PC-3 (cell line): ENCODE measurements at places on chromosomes 1 and 21.

DNA sequence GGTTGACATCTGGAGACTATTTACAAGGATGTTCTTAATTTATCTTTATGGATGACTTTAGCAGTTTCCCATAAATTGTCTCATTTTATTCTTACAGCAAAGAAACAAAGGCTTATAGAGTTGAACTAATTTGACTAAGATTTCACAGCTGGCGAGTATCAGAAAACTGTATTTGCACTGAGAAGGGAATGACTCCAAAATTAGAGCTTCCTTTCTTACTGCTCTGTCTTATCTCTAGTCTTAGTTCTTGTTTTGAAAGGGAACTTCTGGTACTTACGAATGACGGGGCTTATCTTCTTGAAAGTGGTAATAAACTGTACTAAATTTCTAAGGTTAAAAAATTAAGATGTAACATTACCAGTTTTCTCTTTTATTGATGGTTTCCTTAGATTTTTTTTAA, 13.6 kb downstream of the CNST start:
- H3K4me3 ChIP-seq = no peak overlapping the region
- no peak overlapping the region for H3K27ac ChIP-seq
- H3K36me3 ChIP-seq = peaks cover 3% of the 10 kb centered on the region; the same call in 1 of the 2 replicates
- peaks cover 8% of the 10 kb centered on the region; the same call in 1 of the 2 replicates for H3K4me1 ChIP-seq
- no peaks in the 10 kb centered on the region for H3K27me3 ChIP-seq
- no peak for DNase-seq

DNA sequence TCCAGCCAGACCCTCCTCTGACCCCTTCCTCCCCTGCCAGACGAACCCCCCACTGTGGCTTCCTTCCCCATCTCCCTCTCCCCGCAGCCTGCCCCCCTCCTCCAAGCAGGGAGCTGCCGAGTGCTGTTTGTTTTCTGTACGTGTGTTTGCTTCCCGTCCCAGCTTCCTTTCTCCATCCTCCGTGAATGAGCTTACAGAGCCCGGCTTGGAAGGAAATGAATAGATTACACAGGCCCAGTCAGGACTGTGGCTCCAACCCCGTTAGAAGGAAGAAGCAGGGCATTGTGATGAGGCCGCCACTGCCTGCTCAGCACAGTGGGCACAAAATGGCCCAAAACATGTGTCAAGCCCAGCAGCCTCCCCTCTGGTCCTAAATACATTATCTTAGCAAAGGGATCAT, 123.2 kb downstream of the IGSF21 start:
- peaks cover 7% of the 10 kb centered on the region; the same call in 1 of the 2 replicates for H3K27me3 ChIP-seq
- no peak overlapping the region for H3K4me3 ChIP-seq
- H3K36me3 ChIP-seq = no peaks in the 10 kb centered on the region

DNA sequence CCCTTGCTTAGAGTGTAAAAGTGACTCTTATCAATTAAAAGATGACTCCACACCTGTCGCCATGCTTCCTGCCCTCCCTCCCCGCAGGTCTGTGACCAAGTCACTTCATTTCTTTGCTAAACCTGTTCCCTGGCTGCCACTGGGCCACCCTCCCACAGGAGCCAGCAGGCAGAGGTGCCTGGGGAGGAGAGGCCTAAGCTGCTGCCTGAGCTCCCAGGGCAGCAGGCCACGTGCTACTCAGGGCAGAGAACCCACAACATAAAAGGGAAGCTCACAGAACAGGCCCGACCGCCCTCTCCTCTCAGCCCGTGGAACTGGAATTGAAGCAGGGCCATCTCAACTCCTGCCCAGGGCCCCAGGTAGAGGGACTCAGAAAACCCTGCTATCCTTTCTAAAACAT, 4.9 kb downstream of the C1orf198 start:
- no peak overlapping the region for H3K27ac ChIP-seq
- H3K27me3 ChIP-seq = no peaks in the 10 kb centered on the region
- H3K4me3 ChIP-seq = no peak overlapping the region
- H3K36me3 ChIP-seq = no peaks in the 10 kb centered on the region
- DNase-seq = peak; percentile 69
- H3K4me1 ChIP-seq = peaks cover 31% of the 10 kb centered on the region

- H3K27me3 ChIP-seq = no peaks in the 10 kb centered on the region
- DNase-seq = no peak
- no peak overlapping the region for H3K4me3 ChIP-seq
- no peaks in the 10 kb centered on the region for H3K4me1 ChIP-seq
These were observed 13.4 kb upstream of the NIBAN1 start for GRCh38 chr1:184987696-184988095.

DNA sequence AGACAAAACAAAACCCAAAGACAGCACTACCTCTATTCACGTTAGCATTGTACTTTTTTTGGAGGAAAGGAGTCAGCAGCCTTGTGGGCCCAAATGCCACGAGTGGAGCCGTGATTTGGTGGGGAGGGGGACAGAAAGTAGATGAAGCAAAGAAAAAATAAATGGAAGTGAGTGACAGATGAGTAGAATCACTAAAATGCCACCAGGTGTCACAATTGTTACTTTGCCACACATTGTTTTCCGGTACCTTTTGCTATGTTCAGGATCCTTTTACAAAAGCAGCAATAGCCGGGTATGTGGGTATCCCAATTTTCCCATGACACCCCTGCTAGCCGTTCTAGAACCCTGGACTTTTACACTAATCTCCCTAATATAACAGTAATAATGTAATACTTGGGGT, 85.0 kb upstream of the AK4 start:
- H3K36me3 ChIP-seq = no peaks in the 10 kb centered on the region
- no peak overlapping the region for H3K4me3 ChIP-seq
- H3K27me3 ChIP-seq = no peaks in the 10 kb centered on the region
- H3K4me1 ChIP-seq = peaks cover 4% of the 10 kb centered on the region; the same call in 1 of the 2 replicates
